ENCODE measurements at places on chromosomes 3 and 15.

- DNase-seq, result no peak
Observed at GRCh38 chr3:13160619-13161018, 87.4 kb upstream of the IQSEC1 start.

- DNase-seq, result no peak
Observed at GRCh38 chr15:44596511-44597010, 59.6 kb downstream of the EIF3J start.

DNA sequence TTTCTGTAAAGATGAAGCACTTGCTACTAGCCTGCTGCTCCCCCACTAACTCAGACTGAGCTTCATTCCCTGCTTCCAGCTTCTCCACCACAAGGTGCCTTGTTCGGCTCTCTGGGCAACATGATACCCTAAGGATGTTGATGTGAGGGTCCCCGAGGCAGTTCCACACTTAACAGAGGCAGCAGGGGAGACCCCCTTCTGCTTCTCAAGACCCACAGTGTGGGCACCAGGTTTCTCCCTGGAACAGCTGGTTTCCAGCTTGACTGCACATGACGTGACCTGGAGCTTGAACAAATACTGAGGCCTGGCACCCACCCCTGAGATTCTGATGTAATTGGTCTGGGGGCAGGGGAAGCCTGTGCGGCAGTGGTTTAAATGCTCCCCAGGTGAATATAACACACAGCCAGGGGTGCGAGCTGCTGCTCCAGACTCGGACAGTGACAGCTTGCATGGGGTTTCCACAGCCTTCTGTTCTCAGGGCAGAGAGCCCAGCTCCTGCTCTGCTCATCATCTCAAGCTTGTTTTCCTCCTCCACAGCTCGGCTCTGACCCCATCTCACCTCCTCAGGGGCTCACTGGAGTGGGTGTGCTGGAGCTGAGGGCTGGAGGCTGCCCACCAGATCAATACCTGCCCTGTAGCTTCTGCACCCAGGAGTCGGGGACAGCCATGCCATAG is 95.0 kb upstream of the HACD2 start:
- no peak for DNase-seq

DNA sequence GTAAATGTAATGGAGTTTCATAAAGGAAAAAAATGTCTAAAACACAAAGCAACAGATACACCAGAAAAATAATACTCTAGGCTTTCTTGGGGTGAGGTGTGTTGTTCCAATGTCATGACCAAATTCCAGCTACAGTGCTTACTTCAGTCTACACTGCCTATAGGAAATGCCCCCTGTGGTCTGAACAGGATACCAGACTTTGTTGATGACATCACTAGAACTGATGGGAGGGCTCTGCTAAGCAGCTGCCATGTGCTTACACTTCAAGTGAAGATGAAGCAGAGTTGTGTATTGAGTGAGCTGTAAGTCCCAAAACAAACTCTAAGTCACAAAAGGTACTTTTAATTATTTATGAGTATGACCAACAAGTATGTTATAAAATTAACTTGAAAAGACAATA is 456.1 kb upstream of the IL12A start:
- no peak for DNase-seq

DNA sequence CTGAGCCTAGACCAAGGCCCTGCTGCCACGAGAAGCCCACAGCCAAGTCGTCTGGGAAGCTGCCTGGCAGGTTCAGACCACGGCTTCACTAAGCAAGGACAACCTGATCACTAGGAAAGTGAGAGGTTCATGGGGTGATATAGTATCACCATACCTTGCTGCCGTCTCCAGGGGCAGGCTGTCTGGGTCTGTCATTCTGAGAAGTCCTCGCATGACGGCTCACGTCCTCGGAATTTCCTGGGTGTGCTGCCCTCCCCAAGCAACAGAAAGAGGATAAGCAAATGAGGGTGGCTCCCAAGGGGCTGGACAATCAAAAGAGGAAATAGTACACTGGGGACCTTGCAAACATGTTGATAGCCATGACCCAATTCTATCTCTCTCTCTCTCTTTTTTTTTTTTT is 207.4 kb upstream of the IGF1R start:
- DNase-seq, result no peak

GRCh38 chr15:97652041-97652440 is 308.5 kb upstream of the ARRDC4 start:
- no peak for DNase-seq

- no peak for DNase-seq
Observed at GRCh38 chr3:152937234-152937633, 102.3 kb downstream of the P2RY1 start.

DNA sequence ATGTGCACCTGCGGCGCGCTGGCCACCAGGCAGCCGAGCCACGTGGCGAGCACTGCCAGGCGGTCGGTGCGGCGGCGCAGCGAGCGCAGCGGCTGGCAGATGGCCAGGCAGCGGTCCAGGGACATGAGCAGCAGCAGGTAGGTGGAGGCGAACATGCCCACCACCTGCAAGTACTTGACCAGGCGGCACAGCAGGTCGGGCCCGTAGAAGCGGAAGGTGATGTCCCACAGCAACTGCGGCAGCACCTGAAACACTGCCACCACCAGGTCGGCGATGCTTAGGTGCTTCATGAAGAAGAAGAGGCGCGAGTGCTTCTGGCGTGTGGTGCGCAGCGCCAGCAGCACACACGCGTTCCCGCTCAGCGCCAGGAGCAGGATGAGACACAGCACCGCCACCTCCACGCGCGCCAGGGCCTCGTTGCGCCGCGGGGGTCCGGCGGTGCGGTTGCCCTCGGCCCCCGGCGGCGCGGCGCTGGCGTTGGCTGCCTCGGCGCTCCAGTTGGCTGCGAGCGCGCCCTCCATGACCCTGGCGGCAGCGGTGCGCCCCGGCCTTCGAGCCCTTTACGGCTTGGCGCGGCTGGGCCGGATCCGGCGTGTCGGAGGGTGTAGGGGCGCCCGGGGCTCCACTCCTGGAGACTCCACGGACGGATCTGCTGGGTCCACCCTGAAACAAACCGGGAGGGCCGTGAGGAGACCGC is 1.6 kb downstream of the OXTR start:
- no peak for DNase-seq

DNA sequence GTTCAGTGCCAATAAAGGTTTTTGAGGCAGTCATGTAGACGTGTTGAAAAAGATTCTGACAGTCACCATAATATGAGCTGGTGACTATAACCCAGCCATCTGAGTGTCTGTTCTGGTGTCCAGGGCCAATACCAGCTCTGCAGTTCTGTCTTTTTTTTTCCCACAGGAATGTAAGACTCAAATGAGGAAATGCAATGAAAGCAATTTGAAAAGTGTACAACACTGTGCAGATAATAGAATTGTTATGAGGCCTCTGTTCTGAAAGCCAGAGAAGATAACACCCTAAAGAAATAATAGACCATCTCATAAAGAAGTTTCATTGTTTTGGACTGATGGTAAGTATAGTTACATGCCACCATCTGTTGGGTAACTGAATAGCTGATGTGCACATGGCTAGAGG is 57.1 kb downstream of the CLDN1 start:
- no peak for DNase-seq

- no peak for DNase-seq
Observed at GRCh38 chr3:148990236-148990635, 1.1 kb upstream of the GYG1 start.

DNA sequence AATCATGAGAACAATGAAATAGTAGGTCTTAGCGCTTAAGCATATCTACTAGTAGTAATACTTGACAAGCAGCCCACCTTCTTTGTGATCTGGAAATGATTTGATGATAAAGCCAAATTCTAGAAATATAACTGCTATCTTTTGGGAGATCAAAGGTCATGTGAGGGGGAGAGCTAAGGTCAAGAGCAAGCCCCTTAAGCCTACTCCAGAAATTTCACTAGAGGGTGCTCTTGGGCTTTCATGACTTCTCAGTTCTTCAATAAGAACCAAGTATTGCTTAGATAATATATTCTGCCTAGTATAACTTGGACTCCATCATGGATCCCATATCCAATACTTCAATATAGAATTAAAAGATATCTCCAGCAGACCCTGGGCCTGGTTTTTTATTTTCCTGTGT is 319.6 kb downstream of the ZBTB20 start:
- peak; percentile 29 for DNase-seq

DNA sequence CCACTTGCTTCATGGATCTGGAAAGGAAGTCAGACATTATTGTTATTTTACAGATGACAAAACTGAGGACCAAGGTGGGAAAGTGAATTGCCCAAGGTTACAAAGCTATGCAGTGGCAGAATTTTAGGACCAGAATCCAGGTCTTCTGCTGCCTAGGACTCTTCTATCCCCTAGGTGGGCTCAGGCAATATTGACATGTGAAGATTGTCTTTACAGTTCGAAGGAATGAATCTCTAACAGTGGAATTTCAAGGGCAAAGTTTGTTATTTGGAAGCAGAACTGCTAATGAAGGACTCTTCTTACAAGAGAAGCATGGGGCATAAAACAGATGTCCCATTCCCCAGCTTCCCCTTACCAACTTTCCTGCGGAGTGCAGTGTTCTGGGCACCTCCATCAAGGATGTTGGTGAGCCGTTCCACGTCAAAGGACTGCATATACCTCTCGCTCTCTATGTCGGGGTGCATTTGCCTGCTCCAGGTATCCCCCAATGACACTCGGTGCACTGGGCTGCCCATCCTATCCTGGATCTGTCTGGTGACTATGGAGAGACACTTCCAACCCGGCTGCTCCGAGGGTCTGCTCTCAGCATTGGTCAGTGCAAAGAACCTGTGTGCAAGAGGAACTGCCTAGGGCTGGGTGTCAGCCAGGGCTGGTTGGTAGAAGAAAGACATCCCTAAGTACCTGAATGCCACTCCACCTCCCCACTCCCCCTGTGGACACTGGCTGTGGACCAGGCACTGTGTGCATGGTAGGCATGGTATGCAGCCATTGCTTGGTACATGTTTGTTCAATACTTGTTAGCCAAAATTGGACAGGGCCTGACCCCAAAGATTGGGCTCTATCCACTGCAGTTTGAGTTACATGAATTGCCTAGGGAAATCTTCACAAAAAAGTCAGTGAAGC is 2.1 kb downstream of the ACOX2 start:
- no peak for DNase-seq

DNA sequence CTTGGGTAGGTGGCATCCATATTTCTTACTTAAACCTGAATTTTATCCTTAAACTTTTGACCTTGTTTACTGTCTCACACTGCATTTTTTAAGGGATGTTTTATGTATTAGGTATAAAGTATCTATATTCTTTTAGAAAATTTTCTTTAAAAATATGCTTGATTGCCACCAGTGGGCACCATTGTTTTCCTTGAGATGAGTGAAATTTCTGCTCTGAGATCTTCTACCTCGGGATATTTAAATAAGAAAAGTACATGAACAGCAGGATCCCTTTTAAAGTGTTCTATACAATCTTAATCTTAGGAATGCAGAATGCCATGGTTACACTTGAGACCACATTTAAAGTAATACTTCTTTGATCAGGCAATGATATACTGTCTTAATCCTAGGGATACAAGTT is 108.7 kb downstream of the SLMAP start:
- no peak for DNase-seq

DNA sequence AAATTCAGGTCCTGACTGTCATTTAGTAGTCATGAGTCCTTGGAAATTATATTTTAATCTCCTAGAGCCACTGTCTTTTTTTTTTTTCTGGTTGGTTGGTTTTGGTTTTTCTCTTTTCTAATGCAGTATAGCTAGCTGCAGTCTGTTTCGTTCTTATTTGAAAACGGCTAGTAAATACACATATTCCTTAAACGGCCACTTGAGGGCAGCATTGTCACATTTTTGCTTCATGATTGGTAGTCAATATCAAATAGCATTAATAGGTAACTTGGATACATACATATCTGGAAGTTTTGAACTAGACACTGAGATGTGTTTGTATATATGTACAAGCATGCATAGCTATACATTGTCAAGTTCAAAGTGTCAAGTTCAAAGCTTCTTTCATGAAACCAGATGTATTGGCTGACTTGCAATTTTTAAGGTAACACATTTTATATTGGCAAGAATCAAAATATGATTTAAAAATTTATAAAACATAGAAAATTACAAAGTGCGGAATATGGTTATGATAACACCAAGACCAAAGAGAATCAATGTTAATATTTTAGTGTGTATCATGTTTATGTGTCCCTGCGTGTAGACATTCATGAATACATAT is 22.5 kb downstream of the GABRA5 start:
- peak; percentile 67 for DNase-seq

DNA sequence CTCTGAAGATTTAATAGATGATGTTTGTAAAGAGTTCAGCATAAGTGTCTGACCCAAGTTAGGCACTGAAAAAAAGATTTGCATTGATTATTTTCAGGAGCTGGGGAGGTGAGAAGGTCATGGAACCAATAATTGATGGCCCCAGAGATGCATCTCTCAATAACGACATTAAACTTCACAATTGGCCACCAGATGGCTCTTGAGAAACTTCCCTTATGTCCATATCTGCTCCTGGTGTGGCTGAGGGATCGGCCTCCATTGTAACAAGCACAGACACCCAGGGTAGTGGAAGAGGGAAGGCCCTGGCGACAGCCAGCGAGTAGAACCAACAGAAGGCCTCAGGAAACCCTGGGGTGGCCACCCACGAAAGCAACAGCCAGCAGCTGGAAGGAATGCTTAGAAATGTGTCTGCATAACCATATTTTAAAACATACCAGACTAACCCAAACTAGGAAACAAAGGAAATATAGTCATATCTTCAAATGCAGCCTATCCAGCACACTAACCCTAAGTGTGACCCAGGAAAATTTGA is 536.7 kb downstream of the SOX2 start:
- no peak for DNase-seq

DNA sequence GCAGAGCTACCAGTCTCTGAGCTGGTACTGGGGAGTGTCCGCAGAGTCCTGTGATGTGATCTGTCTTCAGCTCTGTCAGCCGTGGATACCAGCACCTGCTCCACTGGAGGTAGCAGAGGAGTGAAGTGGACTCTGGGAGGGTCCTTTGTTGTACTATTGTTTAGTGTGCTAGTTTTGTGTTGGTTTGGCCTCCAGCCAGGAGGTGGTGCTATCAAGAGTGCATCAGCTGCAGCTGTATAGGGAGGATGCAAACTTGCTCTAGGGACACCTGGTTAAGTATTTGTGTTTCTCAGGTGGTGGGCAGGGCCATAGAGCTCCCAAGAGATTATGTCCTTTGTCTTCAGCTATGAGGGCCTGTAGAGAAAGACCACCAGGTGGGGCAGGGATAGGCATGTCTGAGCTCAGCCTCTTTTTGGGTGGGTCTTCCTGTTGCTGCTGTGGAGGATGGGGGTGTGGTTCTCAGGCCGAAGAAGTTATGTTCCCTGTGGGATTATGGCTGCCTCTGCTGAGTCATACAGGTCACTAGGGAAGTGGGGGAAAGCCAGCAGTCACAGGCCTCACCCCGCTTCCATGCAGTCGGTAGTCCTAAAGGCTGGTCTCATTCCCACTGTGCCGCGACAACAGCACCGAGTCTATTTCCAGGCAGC is 443.2 kb upstream of the TBL1XR1 start:
- peak; percentile 20 for DNase-seq

DNA sequence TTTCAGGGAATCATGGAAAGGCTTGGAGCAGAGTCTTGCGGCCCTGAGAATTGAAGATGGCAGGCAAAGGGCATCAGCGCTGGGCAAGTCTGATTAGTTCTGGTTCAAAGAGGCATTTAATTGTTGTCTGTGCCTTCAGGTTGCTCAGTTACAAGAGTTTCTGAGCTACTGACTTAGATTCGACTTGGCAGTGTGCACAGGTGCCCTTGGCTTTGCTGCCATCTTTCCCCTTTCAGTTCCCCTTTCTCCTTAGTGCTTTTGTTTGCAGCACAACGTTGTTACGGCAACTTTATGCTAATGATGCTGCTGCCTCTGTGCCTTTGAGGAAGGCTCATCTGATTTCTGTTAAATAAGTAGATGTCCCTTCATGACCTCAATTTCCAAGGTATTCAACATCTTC is 12.5 kb downstream of the P2RY14 start:
- DNase-seq, result no peak
